ENCODE measurements at places on chromosomes 11 and 22.

- DNase-seq = no peak
Observed at GRCh38 chr11:21177379-21177778, 508.0 kb downstream of the NELL1 start.

DNA sequence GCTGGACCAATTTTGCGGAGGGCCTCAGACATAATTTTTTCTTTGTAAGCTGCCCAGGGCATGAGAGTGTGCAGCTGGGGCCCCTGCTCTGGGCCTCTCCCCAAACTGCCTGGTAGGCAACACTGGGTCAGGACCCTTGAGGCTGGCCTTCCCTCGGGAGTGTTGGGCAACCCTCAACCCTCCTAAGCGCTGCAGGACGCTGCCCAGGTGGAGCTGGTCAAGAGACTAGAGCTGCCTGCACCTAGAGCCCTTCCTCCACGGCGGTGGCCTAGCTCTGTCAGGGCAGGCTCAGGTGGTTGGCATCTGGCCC, 505 bp upstream of the TMEM132A start:
- no peak for DNase-seq

DNA sequence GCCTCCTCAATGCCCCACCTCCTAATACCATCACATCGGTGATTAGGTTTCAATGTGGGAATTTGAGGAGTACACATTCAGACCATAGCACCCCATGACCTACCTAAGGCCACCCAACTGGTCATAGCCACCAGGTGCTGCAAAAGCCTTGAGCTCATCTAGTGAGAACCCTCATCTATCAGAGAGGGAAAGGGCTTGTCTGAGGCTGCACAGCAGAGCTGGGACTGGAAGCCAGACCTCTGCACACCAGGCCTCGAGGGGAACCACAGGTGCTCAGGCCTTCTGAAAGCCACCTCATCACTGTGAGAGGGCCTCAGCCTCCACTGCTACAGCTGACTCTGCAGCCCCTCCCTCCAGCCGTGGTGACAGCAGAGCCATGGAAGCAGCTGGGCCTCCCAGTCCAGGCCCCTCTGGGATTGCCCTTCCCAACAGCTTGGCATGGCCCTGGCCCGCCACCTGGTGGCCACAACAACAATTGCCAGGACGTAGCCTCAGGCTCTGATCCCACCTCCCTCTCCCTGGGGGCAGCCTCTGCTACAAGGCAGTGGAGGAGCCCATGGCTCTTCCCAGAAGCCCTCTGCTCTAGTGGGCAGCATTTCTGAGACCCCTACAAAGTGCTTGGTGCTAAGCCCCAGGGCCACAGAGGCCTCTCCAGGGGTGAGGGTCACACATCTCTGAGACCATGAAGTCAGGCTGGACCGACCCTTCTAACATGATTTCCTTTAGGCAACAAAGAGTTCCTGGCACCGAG, 41.0 kb upstream of the PRDM11 start:
- DNase-seq = peak; percentile 68

DNA sequence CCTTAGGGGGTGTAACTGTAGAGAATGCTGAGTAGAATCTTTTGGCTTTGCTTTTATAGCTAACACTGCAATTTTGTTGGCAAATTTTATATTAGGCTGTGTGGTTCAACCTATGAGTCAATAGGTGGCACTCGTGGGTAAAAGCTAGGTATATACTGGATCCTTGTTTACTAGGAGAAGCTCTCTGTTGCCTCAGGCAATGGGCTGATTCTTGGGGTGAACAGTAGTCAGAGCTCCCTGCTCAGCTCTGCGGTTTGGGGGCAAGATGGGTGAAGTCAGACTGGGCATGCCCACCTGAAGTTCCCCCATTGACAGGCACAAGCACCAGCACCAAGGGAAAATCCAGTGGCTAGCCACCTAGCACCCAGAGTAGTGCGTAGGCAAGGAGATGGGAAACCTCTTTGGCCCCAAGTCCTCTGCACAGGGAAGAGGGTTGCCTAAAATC, 238.7 kb downstream of the FAM181B start:
- peak; percentile 5 for DNase-seq

- peak; percentile 75 for DNase-seq
Observed at GRCh38 chr11:22521226-22521625, 104.4 kb downstream of the FANCF start.

DNA sequence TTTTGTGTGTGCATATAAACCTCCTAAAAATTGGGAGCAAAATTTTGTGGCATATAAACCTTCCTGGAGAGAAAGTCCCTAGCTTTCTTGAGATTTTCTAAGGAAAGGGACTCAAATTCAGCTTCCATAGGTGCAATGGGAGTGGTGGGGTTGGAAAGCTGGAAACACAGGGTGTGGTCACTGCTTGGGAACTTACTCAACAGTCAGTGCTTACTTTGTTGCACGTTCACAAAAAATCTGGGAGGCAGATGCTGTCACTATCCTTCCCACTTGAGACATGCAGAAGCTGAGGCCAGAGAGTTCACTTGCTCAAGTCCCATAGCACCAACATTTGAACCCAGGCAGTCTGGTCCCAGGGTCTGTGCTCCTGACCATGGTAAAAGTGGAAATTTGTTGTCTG, 3.9 kb upstream of the CATSPERZ start:
- no peak for DNase-seq

DNA sequence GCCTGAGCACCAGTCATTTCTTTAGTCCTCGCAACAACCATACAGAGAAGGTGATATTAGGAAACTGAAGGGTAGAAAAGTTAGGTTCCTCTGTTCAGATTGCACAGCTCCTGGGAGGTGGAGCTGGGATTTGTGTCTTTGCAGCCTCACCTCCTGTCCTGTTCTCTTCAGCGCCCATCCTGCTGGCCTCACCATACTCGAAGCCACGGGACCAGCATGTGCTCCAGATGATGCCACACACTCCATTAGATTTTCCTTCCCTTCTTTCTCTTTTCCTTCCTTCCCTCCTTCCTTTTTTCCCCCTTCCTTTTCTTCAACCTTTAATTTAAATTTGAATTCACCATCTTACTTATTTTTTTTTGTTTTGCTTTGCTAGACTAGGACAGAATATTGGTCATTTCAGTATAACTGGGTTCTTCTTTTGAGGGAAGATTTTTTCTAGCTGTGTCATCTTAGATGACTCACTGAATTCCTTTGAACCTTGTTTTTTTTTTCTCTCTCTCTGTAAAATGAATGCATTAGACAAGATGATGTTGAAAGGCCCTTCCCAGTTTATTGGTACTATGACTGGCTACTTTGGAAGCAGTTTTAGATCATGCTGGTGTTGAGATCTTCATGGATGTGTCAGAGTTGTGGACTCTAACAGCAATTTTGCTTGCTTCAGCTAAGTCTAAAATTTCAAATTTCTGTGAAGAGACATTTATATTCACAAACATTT, 662.5 kb upstream of the TENM4 start:
- DNase-seq = peak; percentile 95

All from fibroblast of mammary gland (primary cell).